ENCODE measurements at places on chromosomes 7 and 10.

GRCh38 chr7:43143918-43144589 lies 31.6 kb downstream of the HECW1 start:
- DNase-seq, result no peak

DNA sequence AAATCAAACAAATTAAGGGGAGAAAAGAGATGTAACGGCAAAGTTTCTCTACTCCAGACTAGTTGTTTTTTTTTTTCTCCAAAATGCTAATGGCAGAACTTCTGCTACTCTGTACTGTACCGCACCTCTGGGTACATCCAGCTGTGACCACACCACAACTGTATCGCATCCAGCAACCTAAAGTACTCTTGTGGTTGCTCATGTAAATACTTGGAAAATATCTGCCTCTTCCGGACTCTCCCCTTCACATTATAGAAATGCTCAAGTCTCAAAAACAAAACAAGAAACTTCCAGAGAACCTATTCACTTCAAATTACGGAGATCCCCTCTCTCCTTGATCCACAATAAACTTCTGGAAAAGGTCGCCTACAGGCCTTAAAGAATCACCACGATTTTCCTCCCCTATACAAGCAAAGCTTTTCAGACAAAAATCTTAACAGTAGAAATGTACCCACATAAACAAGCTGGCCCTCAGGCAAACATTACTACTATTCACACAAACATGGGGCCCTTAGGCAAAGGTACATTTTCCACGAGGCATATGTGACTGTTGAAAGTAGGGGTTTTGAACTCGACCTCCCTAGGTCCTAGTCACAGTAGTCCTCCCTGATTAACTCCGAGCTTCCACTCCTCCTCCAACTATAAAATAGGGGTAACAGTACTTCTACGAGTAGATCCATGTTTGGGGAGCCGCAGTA lies 222.9 kb upstream of the MKLN1 start:
- no peak for DNase-seq

DNA sequence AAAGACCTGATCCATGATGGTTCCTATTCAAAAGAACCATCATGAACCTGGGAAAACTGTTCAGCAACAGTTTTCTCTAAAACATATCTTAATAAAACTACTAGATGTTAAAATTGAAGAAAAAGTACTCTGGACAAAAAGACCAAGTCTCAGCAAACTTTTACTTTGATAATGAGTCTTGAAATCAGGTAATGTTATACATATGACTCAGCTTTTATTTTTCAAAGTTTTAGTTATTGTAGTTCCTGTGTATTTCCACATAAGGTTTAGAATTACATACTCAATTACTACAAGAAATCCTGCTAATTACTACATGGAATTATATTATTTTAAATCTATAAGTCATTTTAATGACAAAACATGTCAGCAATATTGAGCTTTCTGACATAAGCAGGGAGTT lies 42.2 kb downstream of the ZNF33B start:
- no peak for DNase-seq

GRCh38 chr10:964321-964987 lies 23.8 kb upstream of the GTPBP4 start:
- no peak for DNase-seq

DNA sequence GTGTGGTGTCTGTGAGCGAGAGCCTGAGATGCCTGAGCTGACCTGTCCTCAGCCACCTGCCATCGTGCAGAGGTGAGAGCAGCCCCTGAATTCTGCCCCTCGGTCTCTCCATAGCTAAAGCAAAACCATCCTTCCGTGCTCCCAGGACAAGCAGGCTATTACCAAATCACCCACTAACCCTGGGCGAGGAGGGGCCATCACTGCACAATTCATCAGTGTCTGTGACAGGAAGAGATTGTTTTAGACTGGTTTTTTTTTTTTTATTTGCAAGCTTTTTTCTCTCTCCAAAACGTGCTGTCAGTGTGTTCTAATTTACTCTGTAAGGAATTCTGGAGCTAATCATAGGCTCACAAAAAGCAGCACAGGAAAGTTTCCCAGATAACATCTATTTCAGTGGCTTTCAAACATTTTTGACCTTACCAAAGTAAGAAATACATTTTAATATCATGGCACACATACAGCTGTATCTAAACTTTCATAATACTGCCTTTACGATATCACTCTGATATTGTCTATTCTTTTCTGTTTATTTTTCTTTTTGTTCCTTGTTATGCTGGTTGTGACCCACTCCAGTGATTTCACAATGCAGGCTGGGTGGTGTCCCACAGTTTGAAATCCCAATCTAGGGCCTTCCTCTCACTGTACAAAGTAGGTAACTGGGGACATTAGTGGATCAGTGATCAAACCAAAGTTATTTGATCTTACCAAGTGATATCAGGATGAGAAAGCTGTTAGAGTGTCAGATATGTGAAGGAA lies 62.8 kb downstream of the EGFR start:
- no peak for DNase-seq

GRCh38 chr7:18128846-18129245 lies 101.2 kb upstream of the PRPS1L1 start:
- no peak for DNase-seq

GRCh38 chr7:135334830-135335543 lies 101.3 kb downstream of the STRA8 start:
- no peak for DNase-seq

DNA sequence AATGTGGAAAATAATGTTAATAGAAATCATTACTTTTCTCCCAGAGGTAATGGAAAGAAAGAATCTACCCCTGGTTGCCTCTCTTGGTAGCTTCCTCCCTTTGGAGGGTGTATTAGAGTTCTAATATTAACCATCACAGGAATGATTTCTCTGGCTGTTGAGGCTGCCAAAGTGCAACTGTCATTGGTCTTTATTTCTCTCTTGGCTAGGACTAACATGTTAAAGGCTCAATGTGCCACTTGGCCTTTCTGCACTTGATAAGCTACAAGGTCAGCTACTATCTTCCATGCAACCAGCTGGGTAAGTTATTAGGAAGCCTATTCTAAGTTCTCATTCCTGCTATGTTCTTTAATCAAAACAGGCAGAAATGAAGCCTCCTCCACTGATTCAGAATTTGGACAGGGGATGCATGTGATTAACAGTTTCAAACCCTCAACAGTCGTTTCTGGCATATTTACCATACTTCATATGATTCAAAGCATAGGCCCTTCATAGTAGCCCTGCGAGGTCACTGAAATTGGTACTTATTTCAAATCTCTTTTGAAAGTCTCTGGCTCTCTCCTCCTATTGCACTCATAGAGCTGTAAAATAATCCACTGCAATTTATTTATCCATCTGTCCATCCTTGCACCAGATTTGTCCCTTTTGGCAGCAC lies 645.0 kb downstream of the SORCS1 start:
- no peak for DNase-seq

DNA sequence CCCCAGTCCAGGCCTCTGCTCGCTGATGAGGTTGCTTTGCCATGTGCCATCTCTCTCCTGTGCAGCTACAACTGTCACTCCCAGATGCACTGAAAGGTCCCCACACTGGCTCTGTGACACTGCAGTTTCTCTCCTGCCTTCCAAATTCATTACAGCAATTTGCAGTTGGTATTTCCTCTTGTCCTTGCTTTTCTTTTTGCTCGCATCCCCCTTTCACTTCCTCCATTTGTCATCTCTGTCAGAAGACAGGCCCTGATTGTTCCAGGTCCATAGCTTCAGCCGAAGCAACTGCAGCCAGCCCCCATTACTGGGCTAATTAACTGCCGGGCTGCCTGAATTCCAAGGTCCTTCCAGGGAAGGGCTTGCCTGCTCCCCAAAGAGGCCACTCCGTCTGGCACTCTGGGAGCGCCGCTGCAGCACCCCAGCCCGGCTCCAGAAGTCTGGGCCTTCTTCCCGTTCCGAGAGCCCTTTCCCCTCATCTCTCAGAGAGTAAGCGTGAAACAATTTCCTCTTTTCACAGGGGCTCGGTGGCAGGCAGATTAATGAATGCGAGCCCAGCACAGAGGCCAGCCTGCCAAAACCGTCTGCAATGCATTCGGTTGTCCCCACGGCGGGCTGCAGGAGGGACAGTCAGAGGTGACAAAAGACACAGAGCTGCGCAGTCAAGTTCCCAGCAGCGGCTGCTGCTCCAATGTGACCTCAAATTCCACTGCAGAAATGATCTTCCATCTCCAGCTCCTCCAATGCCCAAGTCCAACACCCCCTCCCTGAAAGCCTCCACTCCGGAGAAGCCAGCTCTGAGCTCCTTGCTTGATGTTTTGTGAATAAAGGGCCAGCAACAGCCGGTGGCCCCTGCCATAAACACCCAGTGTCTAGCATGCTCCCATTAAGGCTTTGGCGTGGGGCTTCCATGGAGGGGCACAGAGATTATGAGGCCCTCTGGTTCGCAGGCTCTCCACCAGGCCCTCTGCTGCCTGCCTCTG lies 279.4 kb upstream of the HABP2 start:
- DNase-seq, result no peak

DNA sequence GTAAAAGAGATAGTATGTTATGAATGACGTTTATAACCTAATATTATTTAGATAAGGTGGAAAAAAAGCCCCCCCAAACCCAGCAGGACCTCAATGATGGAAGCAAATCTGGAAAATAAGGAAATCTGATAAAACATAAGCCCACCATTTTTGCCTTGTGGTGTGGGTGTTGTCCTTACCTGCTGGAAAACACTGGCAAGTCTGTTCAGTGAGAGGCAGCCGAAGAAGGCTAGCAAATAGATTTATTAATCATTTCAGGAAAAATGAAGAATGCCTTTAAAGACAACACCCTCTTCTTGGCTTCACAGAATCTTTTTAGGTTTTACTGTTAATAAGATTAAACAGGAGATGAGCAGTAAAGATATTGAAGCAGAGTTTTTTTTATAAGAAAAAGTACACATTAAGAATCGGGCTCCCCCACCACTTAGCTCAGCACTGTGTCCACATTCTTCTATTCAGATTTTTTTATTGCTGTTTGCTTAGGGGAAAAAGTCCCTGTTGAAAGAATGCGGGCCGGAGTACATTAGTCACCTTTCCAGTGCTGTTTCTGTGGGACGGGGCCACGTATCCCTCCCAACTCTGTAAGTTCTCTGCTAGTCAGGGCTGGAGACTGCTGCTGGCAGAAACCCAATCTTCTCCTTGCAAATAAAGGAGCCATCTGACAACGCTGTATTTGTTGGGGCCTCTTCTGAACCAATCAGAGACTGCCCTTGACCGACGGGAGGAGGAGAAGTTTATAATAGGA lies 104.1 kb downstream of the EVX1 start:
- no peak for DNase-seq

DNA sequence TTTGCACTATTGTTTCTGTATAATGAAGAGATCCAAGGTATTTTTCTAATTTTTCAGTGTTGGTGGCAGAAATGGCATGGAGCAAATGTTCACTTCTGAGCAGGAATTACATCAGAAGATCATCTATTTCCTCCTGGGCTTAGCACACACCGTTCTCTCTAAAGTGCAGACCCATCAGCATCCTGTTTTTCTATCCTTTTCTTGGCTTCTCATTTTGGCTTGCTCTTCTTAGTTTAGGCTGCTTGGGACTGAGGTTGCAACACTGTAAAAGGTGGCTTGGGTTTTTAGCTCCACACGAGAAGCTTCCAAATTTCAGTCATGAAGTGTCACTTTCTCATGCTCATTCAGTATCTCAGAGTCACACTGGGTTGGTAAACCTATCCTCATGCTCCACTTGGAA lies 79.9 kb upstream of the SMIM30 start:
- no peak for DNase-seq

DNA sequence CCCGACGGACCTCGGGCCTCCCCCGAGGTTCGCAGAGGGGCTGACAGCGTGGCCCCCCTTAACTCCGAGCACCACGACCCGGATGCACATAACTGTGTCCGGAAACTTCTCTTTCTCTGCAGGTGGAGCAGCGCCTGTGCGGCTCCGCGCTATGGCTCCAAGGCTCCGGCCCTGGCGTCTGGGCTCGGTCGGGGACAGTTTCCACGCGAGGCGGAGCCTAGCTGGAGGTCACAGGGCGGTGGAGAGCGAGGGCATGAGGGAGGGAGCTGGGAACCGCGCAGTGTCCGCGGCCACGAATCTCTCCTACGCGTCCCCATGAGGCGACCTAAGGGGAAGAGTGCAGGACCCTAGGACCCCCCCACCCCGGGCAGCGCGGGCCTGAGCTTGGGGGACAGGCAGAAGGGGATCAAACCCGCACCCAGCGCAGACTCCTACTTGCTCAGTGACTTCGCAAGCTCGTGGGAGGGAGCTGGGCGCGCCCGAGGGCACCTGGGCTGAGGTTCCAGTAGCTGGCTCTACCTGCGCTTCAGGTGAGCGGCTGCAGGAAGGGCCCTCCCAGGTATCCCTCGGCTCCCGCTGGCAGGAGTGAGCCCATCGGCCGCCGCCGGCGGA lies 8.6 kb upstream of the MNX1 start:
- DNase-seq, result no peak
